Stimulated activated CD4-positive, alpha-beta T cell treated with anti-CD3 and anti-CD28 coated beads, TNF-alpha, amount 100 ng/mL, for 48 hours (primary cell): ENCODE measurements at places on chromosomes 12 and 14.

- peak; percentile 32 for DNase-seq
Observed at GRCh38 chr14:102594514-102595175, 2.2 kb downstream of the RCOR1 start.

DNA sequence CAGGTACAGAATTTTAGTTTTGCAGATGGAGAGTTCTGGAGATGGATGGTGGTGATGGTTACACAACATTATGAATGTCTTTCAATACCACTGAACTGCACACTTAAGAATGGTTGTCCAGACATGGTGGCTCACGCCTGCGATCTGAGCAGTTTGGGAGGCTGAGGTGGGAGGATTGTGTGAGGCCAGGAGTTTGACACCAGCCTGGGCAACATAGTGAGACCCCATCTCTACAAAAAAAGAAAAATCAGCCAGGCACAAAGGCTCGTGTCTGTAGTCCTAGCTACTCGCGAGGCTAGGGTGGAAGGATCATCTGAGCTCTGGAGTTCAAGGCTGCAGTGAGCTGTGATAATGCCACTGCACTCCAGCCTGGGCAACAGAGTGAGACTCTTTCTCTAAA lies 8.1 kb upstream of the USP30 start:
- DNase-seq, result no peak

- no peak for DNase-seq
Observed at GRCh38 chr12:71973687-71974086, 35.0 kb downstream of the TPH2 start.

DNA sequence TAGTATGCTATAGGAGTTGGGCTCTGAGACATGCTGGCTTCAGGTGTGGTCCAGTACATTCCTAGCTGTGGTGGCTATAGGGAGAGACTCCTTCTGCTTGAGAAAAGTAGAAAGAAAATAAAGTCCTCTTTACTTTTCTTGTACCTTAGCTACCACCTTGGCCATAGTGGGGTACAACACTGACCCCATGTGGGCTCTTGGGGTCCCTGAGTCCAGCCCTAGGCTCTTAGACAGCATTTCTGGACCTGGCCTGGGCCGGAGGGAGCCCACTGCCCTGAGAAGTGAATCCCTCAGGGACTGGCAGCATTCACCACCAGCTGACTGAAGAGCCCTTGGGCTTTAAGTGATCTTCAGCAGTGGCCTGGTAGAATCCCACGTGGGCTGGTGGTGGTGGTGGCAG lies 143.1 kb downstream of the SYT10 start:
- no peak for DNase-seq

- DNase-seq, result no peak
Observed at GRCh38 chr12:116629480-116629879, 70.3 kb downstream of the MAP1LC3B2 start.

DNA sequence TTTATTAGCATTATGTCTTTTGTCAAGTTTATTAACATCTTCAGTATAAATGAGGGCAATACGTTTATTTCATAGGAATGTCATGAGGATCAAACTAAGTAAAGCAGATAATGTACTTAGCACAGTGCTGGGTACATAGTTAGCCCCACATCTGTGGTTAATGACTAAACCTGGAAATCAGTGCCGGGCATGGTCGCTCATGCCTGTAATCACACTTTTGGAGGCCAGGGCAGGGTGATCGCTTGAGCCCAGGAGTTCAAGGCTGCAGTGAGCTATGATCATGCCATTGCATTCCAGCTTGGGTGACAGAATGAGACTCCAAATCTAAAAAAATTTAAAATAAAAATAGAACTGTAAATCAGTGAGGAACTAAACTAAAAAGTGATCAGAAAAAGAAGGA lies 44.8 kb upstream of the GUCY2C start:
- DNase-seq, result no peak

DNA sequence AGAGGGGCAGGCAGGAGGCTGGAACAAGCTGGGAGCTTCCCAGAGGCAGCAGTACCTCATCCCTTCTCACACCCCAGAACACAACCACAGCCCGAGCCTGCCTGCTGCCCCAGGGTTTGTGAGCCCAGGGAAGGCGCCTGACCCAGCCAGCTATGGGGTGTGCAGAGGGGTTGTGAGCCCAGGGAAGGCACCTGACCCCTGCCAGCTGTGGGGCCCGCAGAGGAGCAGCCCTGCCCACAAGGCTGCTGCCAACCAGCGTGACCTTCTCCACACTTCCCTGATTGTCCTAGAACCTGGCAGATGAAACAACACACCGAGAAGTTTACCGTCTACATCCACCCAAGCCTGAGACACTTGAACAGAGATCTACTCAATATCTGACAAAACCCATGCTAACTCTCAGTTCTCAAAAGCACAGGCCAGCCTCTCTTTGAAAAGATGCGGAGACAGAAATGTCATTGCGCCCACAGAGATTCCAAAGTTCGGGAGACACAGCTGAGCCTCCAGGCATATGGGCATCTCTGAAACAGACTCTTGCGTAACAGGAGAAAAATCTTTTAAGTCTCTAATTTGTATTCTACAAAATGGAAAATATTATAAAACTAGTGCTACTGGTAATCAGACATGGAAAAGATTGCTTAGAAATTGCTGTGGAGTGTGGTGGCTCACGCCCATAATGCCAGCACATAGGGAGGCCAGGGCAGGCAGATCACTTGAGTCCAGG lies 47.3 kb downstream of the SFSWAP start:
- DNase-seq, result no peak

GRCh38 chr12:120252071-120252906 lies 13.2 kb downstream of the PXN start:
- DNase-seq, result peak; percentile 68

DNA sequence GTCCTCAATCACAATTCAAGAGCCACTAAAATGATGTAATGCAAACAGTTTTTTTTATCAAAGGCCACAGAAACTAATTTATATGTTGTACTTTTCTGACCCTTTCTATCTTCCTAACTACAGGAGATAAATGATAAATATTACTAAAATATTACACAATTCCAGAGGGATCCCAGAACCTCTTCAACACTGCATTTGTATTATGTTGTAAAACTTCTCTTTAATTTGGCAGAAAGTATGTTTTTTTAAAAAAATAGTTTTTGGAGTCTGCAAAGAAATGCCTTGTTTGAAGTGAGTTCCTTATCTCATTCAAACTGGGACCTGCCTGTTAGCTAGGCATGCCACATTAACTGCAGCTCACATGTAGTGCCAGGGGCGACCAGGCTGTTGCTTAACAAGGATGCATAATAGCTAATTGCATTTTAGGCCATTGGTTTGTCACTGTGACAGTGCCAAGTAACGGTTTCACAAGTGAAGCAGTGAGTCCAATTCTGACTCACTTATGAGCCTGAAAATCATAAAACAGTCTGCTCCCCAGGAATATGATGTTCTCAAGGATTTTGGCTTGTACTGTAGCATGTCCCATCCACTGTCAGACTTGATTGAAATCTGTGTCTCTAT lies 266.9 kb downstream of the KTN1 start:
- no peak for DNase-seq

DNA sequence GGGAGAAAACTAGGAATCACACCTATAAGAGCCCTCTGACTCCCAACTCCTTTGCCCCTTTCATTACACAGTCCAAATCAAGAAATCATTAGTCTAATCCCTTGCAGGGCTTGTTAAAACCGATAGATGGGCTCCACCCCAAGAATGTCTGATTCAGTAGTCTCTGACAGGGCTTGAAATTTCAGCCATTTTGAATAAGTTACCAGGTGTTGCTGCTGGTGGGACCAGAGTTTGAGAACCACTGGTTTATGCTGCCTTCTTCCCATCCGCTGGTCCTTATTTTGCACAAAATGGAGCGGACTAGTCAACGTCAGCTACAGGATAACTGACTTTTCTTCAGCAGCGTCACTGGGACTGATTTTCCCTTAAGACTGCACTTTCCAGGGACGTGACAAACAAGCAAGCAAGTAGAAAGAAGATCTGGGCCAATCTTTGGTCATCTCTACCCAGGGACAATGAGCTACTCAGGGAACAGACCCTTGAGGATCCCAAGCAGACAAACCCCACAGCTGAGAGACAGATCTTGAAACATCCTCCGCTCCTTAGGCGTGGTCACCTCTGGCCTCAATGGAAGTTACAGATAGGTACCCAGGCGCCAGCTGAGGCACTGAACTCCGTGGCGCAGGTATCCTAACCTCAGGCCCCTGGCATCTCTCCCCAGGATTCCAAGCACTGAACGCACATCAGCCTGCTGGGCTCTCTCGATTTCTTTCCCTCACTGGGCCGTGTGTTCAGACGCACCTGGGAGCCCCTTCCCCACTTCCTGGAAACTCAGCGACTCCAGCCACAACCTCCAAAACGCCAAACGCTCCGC lies 900 bp downstream of the KCTD10 start:
- no peak for DNase-seq

DNA sequence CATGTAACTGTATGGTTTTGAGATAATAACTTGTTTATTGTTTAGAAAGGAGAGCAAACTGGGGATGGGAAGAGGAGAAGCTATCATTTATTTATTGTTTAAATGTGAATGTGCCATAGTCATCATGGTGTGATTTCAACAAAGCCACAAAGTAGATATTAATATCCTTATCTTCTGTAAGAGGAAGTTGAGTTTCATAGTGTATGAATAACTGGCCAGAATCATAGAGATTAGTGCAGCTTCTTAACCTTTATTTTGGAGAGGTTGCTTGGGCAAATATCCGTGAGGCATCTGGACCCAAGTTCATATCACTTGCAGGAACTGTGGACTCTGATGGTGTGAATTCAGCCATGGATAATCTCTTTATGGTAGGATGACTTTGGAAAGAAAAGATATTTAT lies 26.8 kb upstream of the LYZ start:
- no peak for DNase-seq

DNA sequence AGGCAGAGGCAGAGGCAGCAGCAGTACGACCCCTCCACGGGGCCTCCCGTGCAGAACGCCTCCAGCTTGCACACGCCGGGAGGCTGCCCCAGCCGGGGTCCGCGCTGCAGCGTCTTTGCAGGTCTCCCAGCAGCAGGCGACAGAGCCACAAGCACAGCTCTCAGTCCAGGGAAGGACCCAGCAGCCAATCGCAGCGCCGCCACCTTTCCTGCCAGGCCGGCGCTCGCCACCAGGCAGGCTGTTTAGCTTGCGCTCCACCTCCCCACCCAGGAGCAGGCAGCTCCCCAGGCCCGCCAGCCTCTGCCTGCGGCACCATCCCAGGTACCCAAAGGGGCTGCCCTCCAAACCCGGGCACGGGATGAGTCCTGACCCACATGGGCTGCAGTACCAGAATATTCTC lies 25.2 kb downstream of the DDX51 start:
- no peak for DNase-seq

GRCh38 chr12:15356951-15357364 lies 34.6 kb downstream of the PTPRO start:
- no peak for DNase-seq

DNA sequence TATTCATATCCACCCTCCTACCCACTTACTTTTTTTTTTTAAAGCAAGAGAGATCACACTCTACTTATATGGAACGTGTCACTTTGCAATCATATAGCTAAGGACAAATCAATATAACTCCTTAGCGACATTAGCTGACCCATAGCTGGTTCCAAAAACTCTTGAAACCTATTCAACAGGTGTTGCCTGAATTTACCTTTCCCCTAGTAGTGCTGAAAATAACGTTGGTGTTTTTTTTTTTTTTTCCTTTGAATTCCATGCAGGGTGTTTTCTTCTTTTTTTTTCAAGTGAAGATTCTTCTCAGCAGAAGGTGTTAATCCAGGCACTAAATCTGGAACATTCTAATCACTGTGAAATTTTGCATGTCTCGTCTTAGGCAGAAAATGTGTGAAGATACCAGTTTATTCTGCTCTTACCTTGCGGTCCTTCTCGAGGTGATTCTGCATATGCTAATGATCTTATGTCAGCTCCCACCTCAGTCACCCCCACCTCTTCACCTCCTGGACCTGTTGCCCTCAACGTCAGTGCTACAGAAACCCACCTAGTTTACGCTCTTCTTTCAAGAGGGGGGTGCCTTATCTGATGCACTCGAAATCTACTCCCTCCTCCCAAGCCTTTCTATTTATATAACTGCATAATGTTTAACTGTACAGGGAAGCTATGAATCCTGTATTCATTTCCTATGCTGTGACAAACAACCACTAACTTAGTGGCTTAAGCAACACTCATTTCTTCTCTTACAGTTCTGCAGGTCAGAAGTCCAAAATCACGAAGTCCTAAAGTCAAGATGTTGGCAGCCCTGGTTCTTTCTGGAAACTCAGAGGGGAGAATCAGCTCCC lies 7.1 kb upstream of the VPS37B start:
- no peak for DNase-seq
